ENCODE measurements at places on chromosomes 3 and 15.

GRCh38 chr15:27268923-27269322 lies 297.9 kb downstream of the GABRG3 start:
- no peak for DNase-seq

DNA sequence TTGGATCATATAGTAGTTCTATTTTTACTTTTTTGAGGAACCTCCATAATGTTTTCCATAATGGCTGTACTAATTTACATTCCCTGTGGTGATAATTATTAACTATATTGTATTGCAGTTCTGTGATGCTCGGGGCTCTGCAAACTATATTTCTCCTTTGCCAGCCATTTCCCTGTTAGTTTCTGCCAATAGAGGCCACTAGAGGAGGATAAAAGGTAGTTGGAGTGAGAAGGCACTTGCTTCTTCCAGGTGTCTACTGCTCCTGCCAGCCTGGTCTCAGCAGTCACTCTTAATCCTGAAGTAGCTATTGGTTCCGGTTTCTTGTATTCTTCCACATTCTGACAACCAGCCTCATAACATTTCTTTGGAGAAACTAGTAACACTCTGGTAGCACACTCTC lies 233.9 kb upstream of the GBE1 start:
- DNase-seq, result no peak

GRCh38 chr3:133769536-133769935 lies 23.3 kb downstream of the TF start:
- DNase-seq, result no peak

GRCh38 chr3:106380232-106380631 lies 511.4 kb upstream of the CBLB start:
- DNase-seq, result no peak

GRCh38 chr3:190366133-190366532 lies 21.8 kb upstream of the CLDN16 start:
- no peak for DNase-seq

DNA sequence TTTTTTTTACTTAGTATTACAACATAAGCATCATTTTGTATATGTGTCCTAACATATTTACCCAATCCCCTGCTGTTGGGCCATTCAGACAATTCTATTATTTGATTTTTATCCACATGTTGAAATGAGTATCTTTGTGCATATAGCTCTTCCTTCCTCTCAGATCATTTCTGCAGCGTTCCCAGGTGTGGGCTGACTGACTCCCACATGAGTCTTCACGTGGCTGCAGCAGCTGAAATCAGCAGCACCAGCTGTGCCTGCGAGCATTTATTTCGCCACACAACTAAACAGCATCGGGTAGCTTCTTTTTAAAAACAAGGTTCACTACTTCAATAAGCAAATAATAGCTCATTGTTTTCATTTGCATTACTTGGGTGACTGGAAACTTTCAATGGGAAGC lies 44.5 kb upstream of the PDE8A start:
- no peak for DNase-seq

DNA sequence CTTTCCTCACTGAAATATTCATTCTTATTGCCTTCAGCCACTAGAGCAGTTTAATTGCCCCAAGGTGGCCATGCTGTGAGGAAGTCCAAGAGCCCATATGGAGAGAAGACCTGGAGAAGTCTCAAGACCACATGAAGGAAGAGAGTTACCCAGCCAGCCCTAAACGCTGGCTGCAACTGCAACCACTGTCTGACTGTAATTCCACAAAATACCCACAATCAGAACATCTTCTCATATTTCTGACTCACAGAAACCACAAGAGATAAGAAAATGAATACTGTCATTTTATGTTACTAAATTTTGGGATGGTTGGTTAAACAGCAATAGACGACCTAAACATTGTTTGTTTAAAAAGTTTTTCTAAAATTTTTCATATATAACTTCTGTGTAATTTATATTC lies 14.7 kb upstream of the SST start:
- DNase-seq, result no peak

DNA sequence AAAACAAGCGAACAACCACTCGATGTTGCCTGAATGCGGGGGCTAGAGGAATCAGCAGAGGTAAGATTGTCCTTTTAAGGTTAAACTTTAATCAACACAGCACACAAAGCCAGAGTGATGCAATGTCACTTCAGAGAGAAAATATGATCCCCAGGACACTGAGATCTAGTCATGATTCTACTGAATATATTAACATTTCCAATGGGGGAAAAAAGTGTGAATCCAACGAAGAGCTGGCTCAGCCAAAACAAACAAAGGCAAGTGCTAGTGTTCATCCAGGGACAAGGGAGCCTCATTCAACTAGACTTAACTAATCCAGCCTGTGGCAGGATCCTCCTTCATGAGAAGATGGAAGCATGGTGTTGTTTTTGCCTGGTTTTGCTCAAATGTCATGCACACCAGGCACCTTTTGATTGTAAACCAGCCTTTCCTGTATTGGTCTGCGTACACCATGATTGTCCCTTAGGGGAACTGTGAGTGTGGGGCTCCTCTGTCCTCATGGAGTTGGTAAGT lies 35.8 kb downstream of the SCG5 start:
- DNase-seq, result no peak

- DNase-seq, result no peak
Measured at GRCh38 chr3:139607257-139608107, 67.9 kb upstream of the RBP1 start.
